Stimulated activated CD8-positive, alpha-beta memory T cell treated with anti-CD3 and anti-CD28 coated beads, Interleukin-12 subunit alpha, Interleukin-12 subunit beta, amount 100 ng/mL, for 1 hour (primary cell): ENCODE measurements at places on chromosomes 1 and 21.

DNA sequence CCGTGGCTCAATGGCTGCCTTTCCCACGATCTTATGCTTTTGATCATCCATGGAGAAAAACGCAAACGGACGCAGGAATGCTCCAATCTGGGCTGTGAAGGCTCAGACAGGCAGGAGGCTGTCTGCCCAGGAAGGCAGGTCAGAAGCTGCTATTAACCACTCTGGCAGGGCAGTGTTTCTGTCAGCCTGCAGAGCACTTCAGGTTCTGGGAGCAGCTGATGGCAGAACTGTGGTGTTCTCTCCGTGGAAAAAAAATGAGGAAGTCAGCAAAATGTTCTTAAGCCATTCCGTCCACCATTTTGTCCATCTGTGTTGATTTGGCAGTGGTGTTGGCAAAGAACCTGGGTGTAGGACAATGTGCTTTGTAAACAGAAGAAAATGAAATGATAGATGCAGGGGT is 91.7 kb downstream of the SIM2 start:
- DNase-seq: no peak

- no peak for DNase-seq
These were observed 54.4 kb upstream of the GCLM start for GRCh38 chr1:93963585-93963984.

GRCh38 chr21:21751286-21751685 is 753.1 kb downstream of the NCAM2 start:
- DNase-seq: no peak

- DNase-seq: no peak
These were observed 167.3 kb downstream of the FASLG start for GRCh38 chr1:172826096-172826741.

GRCh38 chr1:35556484-35557117 is 602 bp downstream of the KIAA0319L start:
- no peak for DNase-seq

DNA sequence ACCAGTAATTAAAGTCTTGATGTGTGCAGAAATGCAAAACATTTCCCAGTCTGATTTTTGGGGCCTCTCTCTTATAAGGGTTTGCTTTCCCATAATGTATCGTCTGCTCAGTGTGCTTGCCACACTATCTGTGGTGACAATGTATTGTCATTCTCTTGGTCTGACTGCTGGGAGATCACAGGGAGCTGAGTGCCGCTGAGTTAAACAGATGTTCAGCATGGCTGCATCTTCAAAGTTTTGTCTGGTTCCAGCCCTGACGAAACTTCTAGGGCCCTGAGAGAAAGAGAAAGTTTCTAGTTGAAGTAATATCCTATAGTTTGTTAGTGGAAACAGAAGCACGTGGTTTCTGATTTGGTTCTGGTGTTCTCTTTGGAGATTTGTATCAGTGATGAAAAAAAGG is 42.6 kb downstream of the DNM3 start:
- DNase-seq: no peak

GRCh38 chr1:162548170-162548569 is 13.4 kb upstream of the UAP1 start:
- DNase-seq: no peak
